NCI-H2171 (cell line): ENCODE measurements at places on chromosomes 1 and 21.
A peak's percentile ranks its signal among the peaks of the same experiment; 100 is the strongest.

- DNase-seq, result no peak
Measured at GRCh38 chr1:83545066-83545862, 453.7 kb downstream of the TTLL7 start.

DNA sequence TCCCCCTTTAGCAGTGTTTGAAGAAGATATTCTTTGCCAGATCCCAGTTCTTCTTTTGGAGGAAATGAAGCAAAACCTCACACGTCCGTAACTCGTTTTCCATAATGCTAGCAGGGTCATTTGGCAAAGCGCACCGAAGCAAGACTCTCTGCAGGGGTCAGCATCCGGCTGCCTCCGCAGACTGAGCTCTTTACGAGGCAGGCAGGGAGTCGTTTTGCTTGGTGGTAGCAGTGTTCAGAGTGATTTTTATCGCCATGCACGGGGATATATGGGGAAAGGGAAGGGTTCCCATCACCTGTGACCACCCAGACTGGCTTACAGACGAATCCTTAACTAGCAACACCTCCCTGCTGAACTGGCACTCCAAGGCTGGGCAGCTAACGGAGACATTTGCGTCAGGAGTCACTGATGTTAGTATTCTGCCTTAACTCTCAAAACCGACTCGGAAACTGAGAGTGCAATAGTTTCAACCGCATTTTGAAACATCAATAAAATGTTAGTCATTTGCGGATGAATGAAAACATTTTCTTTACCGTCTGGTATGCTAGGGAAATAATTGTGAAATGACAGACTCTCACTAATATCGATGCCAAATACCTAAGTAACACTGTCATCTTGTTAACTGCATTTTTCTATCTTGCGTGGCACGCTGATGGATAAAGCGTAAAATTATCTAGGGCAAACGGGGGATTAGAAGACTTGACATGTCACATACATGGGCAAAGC, 2.2 kb upstream of the NEGR1 start:
- DNase-seq, result peak; percentile 20

DNA sequence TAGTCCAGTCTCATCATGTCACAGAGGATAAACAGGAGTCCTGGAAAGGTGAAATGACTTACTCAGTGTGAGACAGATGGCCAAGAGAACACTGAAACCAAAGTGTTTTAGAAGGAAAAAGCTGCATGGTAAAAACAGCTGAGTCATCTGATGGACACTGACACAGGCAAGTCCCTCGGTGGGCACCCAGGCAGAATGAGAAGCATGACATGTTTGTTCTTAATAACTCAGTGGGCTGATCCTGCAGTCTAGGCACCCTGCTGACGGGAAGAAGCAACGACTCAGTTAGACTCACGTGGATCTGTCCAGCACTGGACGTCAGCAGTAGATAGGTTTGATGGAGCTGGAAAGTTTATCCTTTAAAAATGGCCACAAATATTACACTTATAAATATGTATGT, 116.9 kb downstream of the RGS7 start:
- DNase-seq, result no peak

DNA sequence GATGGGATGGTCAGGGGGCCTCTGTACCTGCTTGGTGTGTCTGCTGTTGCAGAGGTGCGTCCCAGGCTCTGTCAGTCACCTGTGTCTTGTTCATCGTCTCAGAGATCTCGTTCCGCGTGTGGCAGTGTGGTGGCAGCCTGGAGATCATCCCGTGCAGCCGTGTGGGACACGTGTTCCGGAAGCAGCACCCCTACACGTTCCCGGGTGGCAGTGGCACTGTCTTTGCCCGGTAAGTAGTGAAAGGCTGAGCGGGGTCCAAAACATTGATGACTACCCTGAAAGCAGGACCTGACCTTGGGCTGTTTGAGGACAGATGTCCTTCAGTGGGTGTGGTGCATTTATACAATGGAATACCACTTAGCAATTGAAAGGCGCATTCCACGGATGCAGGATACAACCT, 171.0 kb downstream of the PGBD5 start:
- DNase-seq, result no peak

- peak; percentile 54 for DNase-seq
Measured at GRCh38 chr1:84582802-84583587, 8.8 kb upstream of the CTBS start.
